GM10248 (cell line): ENCODE measurements at places on chromosomes 16 and 17.
A peak's percentile ranks its signal among the peaks of the same experiment; 100 is the strongest.

GRCh38 chr16:4214215-4214621 lies 27.7 kb downstream of the SRL start:
- no peak for DNase-seq

- no peak for DNase-seq
Measured at GRCh38 chr17:64401941-64402340, 11.3 kb upstream of the PECAM1 start.

GRCh38 chr17:75126954-75127353 lies 4.6 kb downstream of the NT5C start:
- DNase-seq = no peak

- DNase-seq = no peak
Measured at GRCh38 chr17:73910821-73911515, 266.7 kb upstream of the SDK2 start.

DNA sequence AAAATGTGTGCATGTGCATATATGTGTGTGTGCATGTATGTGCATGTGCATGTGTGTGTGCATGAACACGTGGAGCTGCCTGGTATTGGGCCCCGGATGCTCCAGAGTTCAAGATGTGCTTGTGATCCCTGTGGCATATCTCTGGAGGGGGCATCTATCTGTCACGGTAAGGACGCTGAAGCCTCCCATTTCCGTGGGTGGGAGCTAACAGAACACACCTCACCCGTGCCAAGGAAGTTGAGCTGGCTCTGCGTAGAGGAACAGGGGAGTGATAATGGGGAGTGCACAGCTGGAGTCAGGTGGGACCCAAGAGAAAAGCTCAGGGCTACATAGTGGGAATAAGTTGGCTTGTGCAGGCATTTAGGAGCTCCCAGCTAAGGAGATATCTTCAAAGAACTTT lies 12.7 kb downstream of the ELMO3 start:
- DNase-seq = no peak

- DNase-seq = no peak
Measured at GRCh38 chr16:28208824-28209223, 2.9 kb downstream of the XPO6 start.

DNA sequence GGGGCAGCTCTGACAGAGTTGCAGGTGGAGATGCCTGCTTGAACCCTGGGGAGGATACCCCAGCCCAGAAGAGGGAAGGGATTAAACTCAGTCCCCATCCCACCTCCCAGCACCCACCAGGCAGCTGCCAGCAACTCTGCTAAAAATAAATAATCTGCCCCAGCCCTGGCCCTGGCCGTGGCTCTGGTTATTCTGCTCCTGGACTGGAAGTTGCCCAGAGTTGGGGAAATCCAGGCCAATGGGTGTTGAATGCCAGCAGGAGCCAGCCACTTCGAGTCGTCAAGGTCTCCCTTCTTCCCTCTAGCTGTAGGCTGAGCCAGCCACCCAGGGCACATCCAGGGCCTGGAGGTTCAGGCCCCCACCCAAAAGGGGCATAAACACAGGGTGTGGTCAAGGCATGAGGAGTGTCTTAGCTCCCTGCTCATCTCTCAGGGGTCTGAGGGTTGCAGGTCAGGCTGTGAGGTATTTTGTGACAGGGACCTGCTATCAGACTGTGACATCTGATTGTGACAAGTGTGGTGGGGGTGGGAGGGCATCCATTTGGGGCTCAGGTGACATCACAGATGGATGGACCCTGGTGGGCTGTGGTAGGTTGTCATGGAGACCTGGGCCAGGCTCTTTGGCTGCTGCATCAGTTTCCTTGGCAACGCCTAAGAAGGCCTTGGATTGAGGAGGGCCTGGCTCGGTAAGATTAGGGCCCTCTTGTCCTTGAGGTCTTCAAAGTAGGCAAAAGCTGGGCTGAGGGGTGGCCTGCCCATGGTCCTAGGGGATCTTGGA lies 1.0 kb upstream of the RRAD start:
- no peak for DNase-seq

DNA sequence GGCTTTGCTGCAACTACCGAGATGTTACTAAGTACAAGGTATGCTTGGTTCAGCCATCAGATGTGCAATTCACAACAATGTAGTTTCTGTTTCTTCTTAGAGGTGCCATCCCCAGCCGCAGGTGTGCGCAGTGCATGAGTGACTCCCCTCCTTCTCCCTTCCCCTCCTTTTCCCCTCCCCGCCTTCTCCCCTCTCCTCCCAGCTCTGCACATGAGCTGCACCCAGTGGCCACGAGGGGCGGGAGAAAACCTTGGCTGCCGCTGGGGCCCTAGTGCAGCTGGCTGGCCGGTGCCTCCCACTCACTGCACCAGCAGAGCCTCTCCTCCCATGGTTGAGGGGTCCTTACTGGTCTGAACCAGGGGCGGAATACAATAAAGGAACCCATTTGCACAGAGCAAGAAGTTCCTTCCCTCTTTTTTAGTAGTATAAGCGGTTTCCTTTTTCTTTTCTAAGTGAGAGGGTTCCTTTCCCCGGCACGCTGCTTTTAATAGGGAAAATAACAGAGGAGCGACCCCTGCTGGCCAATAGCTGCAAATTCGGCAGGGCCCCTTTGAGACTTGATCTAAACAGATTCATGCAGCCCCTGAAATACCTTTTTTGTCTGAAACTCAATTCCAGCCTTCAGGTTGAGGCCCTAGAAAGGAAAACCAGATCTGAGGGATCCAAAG lies 7.8 kb upstream of the CCL15 start:
- no peak for DNase-seq

GRCh38 chr17:79461041-79461440 lies 149.8 kb downstream of the RBFOX3 start:
- no peak for DNase-seq

GRCh38 chr16:49832177-49832576 lies 23.7 kb downstream of the ZNF423 start:
- DNase-seq = no peak

- no peak for DNase-seq
Measured at GRCh38 chr16:84746875-84747274, 47.1 kb downstream of the USP10 start.

GRCh38 chr17:5873781-5874180 lies 196.4 kb upstream of the WSCD1 start:
- no peak for DNase-seq

GRCh38 chr17:74466111-74466827 lies at the start of gene CD300A:
TSS of gene CD300A (plus strand) at chr17:74466634. CDS start at chr17:74466704, 70 bp downstream.
- no peak for DNase-seq

DNA sequence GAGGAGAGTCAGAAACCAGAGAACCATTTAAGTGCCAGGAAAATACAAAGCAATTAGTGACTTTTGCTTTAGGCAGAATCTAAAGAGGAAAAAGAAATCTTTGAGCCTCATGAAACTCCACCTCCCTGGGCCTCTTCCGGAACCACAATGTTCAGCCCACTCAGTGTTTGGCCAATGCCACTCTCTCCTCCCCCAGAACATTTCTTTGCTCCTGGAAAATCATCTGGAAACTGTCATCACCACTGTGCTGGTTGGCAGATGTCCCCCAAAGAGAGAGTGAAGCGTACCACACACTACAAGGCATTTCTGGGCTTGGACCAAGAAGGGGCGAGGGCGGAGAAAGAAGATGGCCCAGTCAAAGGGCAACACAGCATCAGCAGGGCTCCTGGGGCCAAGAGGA lies 7.1 kb upstream of the SOX9 start:
- no peak for DNase-seq

GRCh38 chr17:73422121-73422520 lies 110.3 kb upstream of the CDC42EP4 start:
- no peak for DNase-seq

GRCh38 chr16:61834082-61834481 lies 202.2 kb downstream of the CDH8 start:
- DNase-seq = no peak

GRCh38 chr16:89013692-89014402 lies 36.8 kb upstream of the CBFA2T3 start:
- DNase-seq = no peak

- DNase-seq = no peak
Measured at GRCh38 chr16:19997734-19998133, 76.0 kb downstream of the GPR139 start.

DNA sequence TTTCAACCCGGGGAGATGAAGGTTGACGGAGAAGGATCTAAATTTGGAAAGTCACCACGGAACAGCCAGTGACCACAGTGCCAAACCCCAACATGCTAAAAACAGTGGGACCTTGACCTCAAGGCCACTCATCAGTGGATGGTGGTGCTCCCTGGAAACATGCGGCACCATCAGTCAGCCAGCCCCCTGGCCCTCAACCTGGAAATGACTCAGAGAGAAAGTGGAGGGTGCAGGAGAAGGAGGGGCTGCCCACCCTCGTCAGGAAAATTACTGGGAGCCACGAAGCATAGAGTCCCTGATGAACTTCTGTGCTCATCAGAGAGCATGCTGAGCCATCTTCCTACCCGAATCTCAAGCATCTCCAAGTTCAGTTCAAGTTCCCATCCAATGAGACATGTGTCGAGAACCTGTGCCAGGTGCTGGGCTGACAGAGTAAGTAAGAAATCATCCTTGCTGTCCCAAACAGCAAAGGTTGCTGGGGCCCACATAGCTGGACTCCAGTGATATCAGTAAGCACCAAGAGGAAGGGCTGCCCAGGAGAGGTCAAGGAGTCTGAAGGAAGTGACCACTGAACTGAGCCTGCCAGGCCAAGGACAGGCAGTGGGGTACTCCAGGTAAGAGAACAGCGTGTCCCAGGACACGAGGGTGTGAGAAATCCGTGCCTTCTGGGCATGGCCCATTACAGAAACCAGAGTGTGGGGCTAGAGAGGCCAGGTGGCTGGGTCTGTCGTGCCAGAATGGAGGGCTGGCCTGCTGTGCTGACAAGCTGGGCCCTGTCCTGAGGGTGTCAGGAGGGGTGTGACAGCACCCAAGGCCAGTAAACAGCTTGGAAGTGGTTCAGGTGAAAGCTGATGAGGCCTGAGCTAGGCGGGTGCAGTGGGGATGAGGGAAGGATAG lies 5.2 kb downstream of the PECAM1 start:
- peak; percentile 43 for DNase-seq

GRCh38 chr17:42720996-42721583 lies 23.8 kb downstream of the EZH1 start:
- DNase-seq = peak; percentile 75

DNA sequence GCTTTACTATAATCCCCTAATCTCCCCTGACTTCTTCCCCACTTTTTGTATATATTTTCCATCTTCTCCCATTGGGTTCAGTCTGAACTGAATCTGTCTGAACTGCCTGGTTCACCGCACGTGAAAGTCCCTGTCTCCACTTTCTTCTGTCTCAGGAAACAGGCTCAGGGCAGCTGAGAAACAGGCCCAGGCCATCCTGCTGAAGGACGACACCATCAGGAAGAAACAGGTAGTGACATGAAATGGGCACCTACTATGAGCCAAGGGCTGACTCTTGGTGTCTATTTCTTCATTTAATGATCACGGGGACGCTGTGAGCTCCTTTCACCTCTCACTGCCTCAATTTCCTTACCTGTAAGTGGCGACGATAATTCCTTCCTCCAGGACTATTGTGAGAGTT lies 90.5 kb upstream of the HSBP1 start:
- DNase-seq = no peak

DNA sequence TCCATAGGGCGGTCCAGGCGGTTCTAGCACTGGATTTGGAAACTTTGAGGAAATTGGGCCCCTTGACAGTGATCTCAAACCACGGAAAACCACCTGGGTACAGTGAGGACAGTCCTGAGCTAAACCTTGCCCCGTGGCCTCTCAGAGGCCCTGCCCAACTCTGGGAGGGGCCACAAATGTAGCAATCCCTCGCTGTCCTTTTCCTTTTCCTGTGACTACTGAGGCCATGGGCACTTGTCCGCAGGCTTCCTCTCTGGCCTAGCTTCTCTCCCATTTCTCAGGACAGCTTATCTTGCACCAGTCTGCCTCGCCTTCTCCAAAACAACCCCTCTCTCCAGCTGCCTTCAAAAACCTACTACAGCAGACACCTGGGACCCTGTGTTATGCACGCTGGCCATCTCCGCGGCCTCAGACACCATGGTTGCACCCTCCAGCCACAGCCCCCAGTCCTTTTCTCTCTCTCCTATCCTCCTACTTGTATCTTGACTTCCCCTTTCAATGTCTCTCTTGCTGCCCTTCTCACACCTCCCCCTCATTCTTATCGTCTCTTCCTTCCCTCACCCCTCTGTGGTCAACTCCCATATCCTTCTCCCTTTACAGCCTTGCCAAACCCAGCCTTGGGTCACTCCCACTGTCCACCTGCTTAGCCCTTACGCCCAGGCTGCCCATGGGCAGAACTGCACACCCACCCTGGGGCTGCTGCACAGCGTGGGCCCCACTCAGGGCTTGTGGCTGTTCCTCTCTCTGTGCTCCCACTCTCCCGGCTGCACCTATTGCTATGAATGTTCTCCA lies 7.6 kb downstream of the SCPEP1 start:
- no peak for DNase-seq

DNA sequence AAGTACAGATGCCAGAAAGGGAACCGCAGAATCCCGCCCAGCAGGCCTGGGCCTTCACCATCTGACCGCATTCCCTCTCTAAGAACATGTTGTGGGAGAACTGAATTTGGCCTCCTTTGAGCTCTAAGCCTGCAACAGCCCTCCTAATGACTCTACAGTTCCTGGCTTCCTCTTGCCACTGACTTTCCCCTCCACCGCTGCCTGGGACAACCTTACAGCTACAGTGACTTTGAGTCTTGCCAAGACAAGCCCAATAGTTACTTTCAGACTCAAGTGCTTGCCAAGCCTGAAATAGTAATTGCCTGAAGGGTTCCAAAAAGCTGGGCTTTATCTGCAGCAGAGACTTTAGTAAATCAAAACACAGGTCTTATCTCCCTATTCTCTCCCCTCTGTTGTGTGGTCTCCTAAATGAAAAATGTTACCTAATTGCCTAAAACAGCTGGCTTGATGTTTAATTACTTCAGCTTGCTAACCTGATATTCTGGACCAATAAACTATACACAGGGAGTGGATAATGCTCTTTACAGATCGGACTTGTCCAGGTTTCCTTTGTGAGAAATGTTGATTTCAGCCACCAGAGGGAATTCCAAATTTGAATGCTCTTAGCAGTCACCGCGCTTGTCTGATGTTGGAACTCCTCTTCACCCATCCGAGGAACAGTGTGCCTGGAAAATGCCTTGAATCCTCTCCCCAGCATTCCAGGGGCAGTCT lies 85.1 kb upstream of the TBX2 start:
- no peak for DNase-seq

GRCh38 chr17:76076765-76077583 lies 2.0 kb upstream of the ZACN start:
- DNase-seq = no peak

GRCh38 chr16:72829846-72830775 lies 217.8 kb downstream of the ZFHX3 start:
- DNase-seq = no peak

DNA sequence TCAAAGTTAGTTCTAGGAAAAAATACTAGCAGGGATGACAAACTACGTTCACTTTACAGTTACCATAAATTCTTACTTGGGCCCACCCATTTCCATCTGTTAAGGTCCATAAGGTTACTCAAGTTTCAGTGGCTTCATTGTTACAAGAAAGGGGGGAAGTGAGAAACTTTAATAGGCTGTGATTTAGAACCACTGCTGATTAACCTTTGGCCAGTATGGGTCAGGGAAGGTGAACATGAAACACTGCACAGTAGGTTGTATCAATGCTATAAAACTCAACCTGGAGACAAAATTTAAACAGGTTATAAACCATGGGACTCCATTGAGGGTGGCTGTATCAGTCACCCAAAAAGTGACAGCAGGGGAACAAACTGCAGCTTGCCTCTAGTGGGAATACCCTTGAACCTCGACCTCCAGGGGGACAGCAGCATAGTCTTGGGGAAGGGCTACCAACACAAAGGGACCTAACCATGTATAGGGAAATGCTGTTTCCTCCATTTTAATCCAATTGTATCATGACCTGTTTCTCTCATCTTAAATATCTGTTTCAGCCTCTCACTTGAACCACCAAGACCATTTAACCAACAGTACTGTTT lies 10.4 kb downstream of the PTRH2 start:
- peak; percentile 29 for DNase-seq
